ENCODE measurements at places on chromosomes 12 and 14. TPM values are rescaled to one million over a fixed set of nuclear protein-coding genes. Genes with fewer than 3 reads are reported as not detected.

GRCh38 chr12:94174576-94174975 lies 26.2 kb downstream of the PLXNC1 start:
- no peak for DNase-seq

- DNase-seq = no peak
Observed at GRCh38 chr12:76460807-76461206, 98.8 kb downstream of the OSBPL8 start.

GRCh38 chr12:78540606-78541336 lies 323.8 kb upstream of the SYT1 start:
- no peak for DNase-seq

DNA sequence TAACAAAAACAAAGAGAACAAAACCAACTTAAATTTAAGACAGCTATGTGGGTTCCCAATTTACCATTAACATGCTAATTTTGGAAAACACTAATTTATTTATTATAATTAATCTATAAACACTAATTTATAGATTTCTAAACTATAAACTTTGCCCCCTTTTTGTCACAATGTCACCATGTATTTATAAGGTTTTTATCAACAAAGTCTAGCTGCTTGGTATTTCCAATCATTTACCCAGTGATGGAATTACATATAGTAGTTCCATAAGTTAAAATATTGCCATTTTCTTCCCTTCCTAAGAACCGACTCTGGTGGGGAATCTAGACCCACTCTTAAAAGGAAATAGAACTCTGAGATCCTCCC lies 140.7 kb downstream of the PPM1H start:
- DNase-seq = no peak

- no peak for DNase-seq
Observed at GRCh38 chr12:51869496-51869865, 18.4 kb upstream of the ANKRD33 start.

- no peak for DNase-seq
Observed at GRCh38 chr14:52220924-52221811, 46.3 kb upstream of the PTGDR start.

DNA sequence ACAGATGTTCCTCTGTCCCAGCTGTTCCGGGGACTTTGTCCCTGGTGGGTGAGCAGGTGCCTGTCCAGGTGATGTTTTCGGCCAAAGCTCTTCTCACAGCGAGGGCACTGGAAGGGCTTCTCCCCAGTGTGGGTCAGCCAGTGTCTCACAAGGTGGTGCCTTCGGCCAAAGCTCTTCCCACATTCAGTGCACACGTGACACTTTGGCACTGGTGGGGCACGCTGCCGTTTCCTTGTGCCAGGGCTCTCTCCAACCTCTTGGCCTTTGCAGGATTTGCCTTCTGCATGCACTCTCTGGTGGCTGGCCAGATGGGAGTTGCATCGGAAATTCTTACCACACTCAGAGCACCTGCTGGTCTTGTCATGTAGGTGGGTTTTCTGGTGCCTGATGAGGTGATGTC lies 7.7 kb downstream of the ZNF641 start:
- no peak for DNase-seq

DNA sequence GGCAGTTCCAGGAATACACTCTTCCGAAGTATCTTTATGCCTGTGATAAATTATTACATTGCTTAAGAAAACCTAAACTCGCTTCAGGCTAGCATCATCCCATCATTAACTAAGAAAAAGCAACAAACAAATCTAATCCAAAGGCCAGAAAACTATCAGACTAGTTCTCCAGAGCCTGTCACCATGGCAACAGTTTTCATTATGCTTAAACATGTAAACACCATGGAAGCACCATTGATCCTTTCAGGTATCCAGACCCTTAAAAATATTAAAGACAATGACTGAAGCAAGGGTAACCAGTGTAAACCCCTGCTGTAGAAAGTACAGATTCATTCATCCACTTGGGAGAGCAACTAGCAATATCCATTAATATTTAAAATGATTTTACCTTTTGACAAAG lies 9.8 kb downstream of the DAD1 start:
- DNase-seq = no peak

- no peak for DNase-seq
Observed at GRCh38 chr14:91129261-91129660, 15.4 kb downstream of the DGLUCY start.

GRCh38 chr14:76146976-76147375 lies 4.7 kb upstream of the GPATCH2L start:
- DNase-seq = no peak

DNA sequence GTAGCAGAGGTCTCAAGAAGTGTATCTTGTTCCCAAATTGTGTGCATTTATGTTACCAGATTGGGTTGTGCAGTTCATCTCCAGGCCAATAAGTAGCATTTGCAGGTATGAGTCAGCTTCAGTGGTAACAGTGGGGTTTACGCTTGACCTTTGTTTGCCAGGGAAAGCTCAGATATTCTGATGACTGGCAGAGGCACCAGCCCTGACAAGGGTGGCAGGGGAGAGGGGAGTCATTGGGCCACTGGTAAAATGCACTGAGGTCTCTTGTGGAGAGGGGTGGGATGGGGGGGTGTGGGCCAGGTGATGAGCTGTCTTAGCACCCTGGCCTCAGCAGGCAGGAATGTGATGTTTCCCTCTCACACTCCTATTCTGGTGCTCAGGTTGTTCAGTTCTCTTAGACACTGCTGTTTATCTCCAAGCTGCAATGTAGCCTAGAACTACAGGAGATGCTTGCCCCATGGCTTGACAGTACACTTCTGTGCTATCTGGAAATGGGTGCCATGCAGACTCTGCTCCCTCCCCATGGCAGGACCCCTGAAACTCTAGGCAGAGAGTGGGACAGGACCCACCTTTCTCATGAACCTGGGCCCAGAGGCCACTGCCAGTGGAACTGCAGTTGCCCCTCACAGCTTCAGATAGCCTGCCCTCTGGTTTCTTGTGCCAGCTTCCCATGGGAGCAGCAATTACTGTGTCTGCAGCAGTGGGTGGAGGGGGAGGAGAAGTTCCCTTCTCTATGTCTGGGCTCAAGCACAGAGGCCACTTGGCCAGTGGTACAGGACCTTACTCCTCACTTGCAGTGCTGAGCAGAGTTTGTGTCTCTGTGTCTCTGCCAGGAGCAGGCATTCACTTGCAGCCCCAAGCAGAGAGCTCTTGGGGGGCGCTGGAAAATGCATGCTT lies 31.9 kb downstream of the USP15 start:
- no peak for DNase-seq

GRCh38 chr14:104149617-104150135 lies 11.3 kb downstream of the KIF26A start:
- DNase-seq = no peak

GRCh38 chr12:118334241-118334640 lies 38.5 kb downstream of the TAOK3 start:
- no peak for DNase-seq

DNA sequence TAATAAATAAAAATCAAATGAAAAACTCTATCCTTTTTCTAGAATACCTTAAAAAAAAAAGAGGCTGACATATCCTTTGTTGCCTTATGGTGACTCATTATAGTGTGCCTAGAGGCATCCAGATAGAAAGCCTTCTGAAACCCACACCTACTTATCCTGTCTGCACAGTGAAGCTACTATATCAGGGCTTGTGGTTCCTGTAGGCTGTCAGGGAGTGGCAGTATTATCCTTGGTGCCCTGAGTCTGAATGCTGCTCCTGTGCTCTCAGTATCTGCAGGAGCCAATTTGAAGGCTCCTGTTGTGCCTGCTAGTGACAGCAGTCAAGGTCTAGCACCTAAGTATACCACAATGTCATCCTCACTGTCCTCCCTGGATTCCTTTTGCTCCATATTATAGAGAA lies 168.4 kb upstream of the AVPR1A start:
- no peak for DNase-seq

- DNase-seq = no peak
Observed at GRCh38 chr12:113469949-113470743, 1.5 kb downstream of the LHX5 start.

The WNT1 gene
- not detected for total RNA-seq

The IL31 gene
- not detected for total RNA-seq

The CLEC2B gene
- 29.3 TPM for total RNA-seq

The CHGA gene
- total RNA-seq = 0.98 TPM
